ENCODE measurements at places on chromosomes 11 and 22.

DNA sequence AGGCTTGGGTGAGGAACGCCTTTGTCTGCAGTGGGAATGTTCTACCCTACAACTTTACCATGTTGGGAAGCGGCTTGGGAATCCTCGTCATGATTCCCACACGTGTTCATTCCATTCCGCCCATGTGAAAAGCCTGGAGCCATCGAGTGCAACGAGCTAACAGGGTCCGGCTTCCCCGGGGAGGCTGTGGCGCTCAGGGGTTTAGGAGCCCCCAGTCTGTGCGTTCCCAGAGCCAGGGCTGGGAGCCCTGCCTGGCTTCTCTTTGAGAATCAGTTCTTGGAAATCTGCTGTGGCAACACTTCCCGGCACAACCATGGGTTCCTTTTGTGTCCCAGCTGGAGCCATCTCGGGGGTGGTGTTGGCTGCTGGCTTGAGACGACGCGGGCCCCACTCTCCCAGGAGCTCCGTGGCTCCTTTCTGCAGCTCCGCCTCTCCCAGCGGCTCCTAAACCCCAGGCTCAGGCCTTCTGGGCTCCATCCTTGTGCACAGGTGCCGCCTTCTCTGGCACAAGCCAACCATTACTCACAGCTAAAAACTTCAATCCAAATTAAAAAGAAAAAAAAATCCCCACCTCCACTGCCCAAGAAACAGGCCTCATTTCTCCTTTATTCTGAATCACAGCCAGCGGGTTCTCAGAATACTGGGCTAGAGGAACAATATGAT lies 18.7 kb upstream of the PPFIA1 start:
- no peak for DNase-seq

DNA sequence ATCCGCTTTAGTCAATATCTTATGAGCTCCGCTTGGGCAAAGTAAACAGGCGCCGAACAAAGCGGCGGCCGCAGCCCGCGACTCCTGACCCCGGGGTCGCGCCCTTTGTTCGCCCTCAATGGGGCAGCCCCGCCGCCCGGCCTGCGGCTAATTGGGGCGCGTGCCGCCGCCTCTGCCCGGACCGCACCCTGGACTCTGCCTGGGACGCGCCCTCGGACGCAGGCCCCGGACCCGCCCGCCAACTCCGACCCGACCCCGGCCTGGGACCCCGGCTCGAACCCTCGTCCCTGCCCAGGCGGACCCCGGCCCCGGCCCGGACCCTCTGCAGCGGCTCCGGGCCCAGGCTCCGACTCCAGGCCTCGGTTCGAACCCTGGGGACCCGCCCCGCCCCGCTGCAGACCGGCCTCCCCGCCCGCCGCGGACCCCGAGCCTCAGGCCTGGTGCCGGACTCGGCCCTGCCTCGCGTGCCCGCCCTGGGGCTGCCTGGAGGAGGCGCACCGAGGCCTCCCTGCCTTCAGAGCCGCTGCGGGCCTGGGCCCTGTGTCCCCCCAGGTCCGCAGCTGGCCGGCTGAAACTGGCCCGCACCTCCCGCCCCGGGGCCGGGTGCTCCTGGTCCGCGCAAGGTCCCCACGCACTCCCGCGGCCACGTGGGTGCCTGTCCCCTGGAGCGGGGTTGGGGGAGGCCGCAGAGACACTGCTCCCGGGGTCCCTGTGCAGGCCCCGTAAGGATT lies 84.7 kb upstream of the WNT7B start:
- no peak for DNase-seq

DNA sequence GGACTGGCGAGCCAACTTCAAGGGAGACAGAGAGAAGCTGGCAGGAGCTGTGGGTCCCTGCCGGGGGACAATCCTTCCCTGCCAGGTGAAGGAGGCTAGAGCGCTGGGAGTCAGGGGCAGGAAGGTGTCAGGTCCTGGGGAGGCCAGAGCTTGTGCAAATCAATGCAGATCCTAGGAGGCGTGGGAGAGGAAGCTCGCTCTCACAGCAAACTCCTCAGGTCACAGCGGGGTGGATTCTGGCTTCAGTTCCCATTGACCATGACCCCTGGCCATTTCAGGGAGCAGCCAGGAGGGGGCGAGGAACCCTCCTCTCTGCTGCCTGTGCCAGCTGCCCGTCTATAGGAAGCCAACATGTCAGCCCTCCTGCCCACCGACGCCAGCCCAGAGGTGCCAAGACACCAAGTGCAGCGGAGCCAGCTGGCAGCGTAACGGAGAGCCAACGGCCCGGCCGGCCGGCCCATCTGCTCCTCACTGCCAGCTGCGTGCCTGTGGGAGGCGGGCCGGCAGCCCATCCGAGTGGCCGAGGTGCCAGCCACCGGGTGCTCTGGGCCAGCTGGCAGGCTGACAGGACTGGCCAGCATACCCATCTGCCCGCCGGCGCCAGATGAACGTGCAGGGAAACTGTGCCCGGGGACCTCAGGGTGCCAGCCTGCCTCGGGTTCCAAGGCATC lies 374.8 kb downstream of the MIAT start:
- no peak for DNase-seq

DNA sequence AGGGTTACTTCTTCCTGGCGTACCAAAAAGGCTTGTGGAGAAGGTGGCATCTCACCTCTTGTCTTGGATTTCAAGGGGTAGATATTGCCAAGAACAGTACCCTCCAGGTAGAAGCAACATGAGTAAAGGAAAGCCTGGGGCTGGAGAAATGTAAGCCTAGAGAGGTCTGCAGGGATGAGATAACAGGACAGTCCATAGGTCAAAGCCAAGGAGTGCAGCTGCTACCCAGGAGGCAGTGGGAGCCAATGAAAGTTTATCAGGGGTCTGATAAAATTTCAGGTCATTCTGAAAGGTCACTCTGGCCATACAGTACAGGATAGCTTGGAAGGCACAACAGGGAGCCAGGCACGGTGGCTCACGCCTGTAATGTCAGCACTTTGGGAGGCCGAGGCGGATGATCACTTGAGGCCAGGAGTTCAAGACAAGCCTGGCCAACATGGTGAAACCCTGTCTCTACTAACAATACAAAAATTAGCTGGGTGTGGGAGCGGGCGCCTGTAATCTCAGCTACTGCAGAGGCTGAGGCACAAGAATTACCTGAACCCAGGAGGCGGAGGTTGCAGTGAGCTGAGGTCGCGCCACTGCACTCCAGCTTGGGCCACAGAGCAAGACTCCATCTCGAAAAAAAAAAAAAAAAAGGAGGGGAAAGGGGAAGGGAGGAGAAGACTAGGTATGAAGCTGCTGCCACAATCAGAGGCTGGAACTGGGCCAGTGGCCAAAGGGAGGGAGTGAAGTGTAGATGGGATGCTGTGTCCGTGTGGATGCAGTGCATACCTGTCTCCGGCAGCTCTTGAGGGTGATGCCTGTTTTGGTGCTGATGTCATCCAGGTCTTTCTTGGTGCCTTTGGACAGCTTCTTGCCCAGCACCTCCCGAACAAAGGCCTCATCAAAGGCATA lies 1.2 kb downstream of the FIBP start:
- DNase-seq, result no peak

DNA sequence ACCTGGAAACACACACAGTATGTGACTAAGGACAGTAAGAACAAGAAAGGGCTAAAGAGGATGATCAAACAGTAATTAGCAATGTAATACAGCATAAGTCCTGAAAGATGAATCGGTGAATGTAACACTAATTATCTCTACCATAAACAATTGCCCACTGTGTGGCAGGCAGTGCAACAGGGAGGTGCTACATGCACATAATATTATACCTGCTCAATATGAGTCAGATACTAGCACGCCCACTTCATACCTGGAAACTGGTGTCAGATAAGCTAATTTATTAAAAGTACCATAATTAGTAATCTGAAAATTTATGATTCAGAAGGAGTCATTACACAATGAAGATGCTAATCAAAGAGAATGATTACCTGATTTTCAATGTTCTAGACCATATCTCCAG lies 14.9 kb downstream of the CASP12 start:
- no peak for DNase-seq

- DNase-seq, result no peak
These were observed 4.4 kb downstream of the LAMTOR1 start for GRCh38 chr11:72098741-72099140.

GRCh38 chr22:34334893-34335292 lies 414.6 kb upstream of the LARGE1 start:
- no peak for DNase-seq

All from stimulated activated CD4-positive, alpha-beta T cell treated with anti-CD3 and anti-CD28 coated beads, TNF-alpha, amount 100 ng/mL, for 4 hours (primary cell).